IMR-90 (cell line): ENCODE measurements at places on chromosomes 12 and 14.

GRCh38 chr12:108773798-108774788 is 42.8 kb upstream of the CORO1C start:
- peak; percentile 68 for DNase-seq

- DNase-seq: no peak
Observed at GRCh38 chr12:67624355-67624754, 24.2 kb upstream of the DYRK2 start.

GRCh38 chr14:88986146-88986841 is 161.8 kb downstream of the TTC8 start:
- peak; percentile 82 for DNase-seq

DNA sequence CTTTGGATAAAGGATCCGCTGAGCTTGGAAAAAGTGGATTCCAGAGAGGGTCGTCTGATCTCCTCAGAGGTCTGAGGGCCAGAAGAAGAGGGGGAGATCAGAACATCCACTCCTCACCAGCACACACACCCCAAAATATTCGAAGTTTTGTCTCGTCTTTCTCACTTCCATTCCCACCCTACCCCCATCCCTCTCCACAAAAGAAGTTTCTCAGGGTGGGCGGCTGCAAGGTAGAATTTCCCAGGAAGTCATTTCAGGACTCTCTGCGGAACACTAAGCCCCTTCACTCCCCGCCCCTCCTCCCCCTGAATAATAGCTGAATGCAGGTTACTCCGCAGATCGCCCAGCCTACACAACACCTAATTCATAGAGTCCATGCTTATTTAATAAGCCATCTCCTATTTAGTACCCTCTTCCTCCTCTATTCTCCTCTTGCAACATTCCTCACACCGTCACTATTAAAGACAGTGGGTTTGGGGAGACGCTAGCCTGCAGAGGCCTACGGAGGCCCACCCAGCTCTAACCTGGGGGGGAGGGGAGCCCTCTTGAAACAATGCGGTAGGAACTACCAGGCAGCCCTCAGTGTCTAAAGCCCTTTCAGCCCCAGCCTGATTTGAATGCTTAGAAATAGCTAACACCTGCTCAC is 649 bp upstream of the SALL2 start:
- DNase-seq: no peak

- DNase-seq: no peak
Observed at GRCh38 chr12:49282302-49282701, 12.6 kb upstream of the PRPH start.

DNA sequence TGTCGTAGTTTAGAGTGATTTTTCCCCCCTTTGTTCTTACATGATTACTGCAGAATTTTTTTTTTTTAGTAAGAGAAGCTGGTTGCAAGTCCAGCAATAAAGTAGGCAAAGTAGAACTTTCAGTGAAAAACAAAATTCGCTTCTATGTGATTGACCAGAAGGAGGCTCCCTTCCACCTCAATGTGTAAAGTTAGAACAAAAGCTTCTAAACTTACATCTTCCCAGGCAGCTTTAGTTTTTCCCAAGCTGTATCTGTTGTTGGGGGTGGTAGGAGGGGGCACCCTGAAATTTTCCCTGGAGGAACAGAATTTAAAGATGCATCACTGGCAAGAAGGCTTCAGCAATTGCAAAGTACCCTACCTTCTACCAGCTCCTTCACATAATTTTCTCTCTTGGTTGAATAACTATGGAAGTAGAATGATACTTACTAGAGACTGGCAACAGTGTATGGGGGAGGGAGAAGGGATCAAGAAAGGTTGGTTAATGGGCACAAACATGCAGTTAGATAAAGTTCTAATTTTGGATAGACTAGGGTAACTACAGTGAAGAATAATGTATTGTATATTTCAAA is 87.3 kb upstream of the E2F7 start:
- peak; percentile 56 for DNase-seq

GRCh38 chr12:1914114-1914911 is 4.1 kb downstream of the CACNA2D4 start:
- no peak for DNase-seq

GRCh38 chr14:33880330-33880729 is 70.5 kb downstream of the EGLN3 start:
- DNase-seq: no peak

GRCh38 chr12:123840765-123841425 is 78.8 kb downstream of the DNAH10 start:
- no peak for DNase-seq

- DNase-seq: no peak
Observed at GRCh38 chr12:79203058-79203647, 338.6 kb downstream of the SYT1 start.

GRCh38 chr12:43425361-43425760 is 126.6 kb downstream of the ADAMTS20 start:
- DNase-seq: no peak

DNA sequence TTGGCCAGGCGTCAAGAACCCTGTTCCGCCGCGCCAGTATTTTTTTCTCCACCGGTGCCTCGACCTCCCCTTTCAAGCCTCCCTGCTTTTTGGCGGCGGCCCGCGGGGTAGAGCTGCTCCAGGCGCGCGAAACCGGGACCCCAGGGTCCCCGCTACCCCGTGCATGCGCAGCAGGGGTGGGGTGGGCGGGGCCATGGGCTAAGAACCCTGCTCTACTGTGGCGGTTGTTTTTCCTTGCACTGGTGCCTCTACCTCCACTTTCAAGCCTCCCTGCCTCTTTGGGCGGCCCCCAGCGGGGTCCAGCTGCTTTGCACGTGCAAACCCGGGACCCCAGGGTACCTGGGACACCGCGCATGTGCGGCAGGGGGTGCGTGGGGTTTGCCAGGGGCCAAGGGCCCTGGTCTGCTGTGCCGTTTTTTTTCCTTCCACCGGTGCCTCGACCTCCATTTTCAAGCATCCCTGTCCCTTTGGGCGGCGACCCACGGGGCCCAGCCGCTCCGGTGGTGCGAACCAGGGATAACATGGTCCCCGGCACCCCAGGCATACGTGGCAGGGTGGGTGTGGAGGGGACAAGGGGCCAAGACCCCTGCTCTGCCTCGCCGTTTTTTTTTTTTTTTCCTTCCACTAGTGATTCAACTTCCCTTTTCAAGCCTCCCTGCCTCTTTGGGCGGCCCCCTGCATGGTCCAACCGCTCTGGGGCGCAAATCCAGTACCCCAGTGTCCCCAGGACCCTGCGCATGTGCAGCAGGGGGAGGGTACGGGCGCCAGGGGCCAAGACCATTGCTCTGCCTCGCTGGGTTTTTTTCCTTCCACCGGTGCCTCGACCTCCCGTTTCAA is 326.8 kb downstream of the ALG10 start:
- no peak for DNase-seq

DNA sequence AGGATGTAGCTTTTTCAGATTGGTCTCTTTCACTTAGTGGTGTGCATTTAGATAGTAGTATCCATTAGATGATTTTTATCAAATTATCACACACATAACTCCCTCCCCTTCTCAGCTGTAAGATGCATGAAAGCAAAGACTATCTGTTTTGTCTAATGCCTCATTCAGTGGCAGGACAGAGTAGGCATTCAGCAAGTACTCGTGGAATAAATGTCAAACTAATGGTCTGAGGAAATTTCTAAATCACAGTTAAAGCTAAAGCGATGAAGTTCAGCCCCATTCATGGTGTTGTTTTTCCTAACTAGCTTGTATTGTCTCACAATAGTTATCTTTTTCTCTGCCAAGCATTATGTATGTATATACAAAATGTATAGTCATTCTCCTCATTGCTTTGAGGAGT is 16.1 kb downstream of the CCNK start:
- DNase-seq: no peak

- no peak for DNase-seq
Observed at GRCh38 chr14:53127832-53128231, 25.3 kb downstream of the DDHD1 start.

DNA sequence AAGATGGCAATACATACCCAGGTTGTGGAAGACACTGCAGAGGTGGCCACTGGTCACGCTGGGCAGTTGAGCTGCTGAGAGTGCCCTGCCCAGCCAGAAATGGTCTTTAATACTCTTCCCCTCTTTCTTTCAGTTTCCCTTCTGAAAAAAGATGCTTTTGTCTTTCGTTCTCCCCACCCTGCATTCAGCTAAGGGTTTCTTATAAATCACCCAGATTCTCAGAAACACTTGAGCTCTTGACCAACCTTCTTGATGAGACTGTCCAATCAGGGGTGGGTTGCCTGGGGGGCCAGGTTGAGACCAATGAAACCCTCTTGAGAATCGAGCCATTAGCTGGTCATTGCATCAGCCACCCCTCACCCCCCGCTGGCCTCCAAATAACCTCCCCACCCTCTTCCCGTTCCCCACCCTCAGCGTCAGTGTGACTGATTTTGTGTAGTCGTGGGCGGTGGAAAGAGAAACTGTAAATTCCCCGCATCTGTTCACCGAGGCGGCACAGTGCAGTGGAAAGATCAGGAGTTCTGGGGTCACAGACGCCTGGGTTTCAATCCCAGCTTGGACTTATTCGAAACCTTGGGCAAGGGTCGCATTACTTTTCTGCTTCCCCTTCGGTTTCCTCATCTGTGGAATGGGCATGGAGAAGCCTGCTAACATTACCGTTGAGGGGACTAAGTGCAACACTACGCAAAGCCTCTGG is 52.3 kb downstream of the SLC25A47 start:
- DNase-seq: peak; percentile 99

DNA sequence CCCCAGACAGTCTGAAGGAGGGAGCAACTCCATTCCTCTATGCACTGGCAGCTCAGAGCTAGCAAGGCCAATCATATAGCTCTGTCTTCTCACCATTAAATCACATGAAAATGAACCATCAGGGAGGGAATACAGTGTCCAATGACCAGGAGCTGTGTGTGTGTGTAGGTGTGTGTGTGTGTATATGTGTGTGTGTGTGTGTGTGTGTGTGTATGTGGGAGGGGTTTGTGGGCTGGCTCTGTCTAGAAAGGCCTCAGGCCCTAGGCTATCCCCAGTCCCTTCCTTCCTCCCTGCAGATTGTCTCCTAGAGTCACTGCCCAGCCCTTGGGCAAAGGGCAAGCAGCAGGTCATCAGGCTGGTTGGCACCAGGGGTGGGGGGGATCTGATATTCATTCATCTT is 5.7 kb upstream of the SUSD6 start:
- DNase-seq: no peak

DNA sequence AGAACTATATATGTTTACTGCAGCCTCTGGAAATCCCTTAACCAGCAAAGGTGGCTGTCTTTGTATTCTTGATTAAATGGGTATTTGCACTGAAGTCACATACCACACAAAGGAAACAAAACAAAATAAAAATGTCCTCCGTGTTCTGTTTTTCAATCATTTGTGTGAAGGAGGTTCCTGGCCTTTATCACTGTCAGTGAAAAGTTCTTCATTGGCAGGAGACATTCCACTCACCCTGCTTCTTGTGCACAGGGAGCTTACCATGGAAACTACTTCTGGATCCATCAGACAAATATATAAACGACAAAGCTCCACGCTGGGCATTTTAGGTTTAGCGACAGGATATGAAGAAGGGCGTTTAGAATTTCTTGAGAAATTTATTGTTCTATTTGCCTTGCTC is 5.7 kb upstream of the NKX2-8 start:
- DNase-seq: no peak

GRCh38 chr14:20973501-20973900 is 16.3 kb upstream of the METTL17 start:
- no peak for DNase-seq

GRCh38 chr14:55285048-55285652 is 13.9 kb downstream of the FBXO34 start:
- no peak for DNase-seq

DNA sequence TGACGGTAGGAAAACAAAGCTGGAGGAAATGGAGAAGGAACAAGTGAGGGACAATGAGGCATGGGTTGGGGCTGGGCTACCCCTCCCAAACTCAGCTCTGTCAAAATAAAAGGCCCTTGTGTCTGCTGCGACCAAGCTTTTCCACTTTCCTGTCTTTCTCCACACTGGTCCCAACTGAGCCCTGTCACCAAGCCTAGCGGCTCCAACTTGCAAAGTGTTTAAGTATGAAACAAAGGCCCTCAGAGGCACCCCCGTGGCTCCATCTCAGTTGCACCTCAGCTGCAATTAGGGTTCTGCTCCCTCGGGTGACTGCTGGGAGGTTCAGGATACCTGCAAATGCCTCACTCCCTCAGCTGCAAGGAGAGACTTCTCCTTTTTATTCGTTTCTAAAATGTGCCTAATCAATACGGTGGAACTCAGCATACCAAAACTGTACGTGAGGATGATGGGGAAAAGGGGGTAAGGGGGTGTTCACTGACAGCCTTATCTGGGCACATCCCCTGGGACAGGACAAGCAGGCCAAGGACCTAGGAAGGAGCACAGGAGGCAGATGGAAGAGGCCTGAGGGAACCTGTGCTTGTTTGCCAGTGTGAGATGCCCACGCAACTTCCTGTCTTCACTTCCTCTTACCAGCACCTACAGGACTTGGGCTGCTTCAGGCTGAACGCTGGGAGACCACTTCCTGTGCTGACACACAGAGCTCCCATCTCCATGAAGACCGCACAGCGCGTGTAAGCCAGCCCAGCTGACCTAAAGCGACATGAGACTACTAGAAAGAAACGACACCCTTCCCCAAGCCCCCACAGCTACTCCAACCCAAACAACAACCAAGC is 8.9 kb downstream of the VAMP1 start:
- peak; percentile 45 for DNase-seq

GRCh38 chr12:95201056-95201670 is 16.1 kb downstream of the FGD6 start:
- DNase-seq: peak; percentile 64

- DNase-seq: peak; percentile 84
Observed at GRCh38 chr14:102215071-102215470, 75.4 kb downstream of the WDR20 start.

GRCh38 chr12:91400271-91400670 is 217.7 kb upstream of the DCN start:
- DNase-seq: no peak

- no peak for DNase-seq
Observed at GRCh38 chr14:73753887-73754795, 40.0 kb upstream of the PNMA1 start.

DNA sequence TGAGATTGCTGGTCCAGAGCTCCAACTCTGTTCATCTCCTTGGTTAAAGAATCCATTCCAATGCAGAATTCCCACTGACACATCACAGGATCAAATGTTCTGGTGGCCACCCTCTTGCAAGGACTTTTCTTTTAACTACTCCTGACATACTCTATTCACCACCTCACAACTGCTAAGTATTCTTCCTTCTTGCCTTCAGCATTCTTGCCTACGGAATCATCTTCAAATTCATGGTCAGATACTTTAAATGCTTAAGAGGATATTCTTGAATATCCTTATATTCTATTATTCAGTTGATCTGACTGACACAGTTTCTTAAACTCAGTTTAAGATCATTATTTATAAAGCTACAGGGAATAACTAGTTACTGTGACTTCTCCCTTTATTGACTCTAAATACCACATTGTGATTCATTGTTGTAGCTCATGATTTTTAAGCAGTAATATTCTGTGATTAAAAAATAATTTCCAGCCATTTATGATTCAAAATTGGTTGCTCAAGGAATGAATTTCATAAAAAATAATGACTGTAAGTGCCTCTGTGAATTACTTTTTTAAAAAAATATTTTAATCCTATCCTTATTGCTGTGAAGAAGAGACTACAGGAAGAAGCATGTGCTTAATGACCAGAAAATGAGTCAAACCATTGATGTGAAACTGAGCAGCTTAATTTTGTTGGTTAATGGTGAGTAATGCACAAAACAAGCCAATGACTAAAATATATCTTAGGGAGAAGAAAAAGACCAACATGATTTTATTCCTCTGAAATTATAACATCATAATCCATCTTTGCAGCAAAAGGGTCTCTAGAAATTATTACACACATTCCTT is 207.1 kb downstream of the PIK3C2G start:
- peak; percentile 76 for DNase-seq

GRCh38 chr12:42124764-42125387 is 19.8 kb downstream of the GXYLT1 start:
- no peak for DNase-seq
